Left lobe of liver (tissue), 2 donors: ENCODE measurements at places on chromosomes 12 and 14.

GRCh38 chr12:24759155-24759554 lies 189.7 kb downstream of the BCAT1 start:
- DNase-seq = no peak

- no peak for DNase-seq
Measured at GRCh38 chr14:53549956-53550355, 396.8 kb upstream of the DDHD1 start.

GRCh38 chr12:4526923-4527546 lies 11.7 kb upstream of the RAD51AP1 start:
- no peak for DNase-seq

- no peak for DNase-seq
Measured at GRCh38 chr14:32611752-32612151, 282.7 kb downstream of the AKAP6 start.

GRCh38 chr14:72237722-72238666 lies 305.8 kb downstream of the RGS6 start:
- no peak for DNase-seq

GRCh38 chr12:21912318-21912717 lies 28.9 kb downstream of the ABCC9 start:
- DNase-seq = no peak

GRCh38 chr12:123399255-123399617 lies 15.3 kb downstream of the KMT5A start:
- no peak for DNase-seq

DNA sequence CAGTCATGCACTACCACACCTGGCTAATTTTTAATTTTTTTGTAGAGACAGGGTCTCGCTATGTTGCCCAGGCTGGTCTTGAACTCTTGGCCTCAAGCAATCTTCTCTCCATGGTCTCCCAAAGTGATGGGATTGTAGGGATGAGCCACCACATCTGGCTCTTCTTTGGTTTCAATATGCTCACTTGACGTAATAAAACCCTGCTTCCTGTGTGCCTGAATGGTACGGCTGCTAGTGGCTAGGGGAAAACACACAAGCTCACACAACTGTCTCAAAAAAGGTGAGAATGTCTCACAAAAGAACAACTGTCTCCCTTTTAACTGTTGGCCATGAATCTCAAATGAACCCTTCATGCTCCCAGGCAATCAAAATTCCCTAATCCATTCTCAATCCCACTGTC lies 15.0 kb downstream of the C1S start:
- no peak for DNase-seq

DNA sequence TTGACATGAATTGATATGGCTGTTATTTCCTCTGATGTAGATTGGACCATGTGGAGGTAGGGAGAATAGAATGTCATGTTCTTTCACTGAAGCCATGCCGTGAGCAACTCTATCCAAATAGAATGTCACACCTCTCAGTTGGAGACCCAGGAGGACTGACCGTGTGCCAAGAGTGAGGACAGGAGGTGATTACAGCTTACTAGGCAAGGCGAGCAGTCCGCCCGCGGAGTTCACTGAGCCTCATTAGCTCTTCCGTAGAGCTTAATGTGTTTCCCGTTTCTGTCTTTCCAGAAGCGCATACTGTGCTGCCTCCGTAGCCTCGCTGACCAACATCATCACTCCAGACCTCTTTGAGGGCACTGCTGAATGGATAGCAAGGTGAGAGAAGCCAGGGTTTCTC lies 45.6 kb downstream of the FNTB start:
- DNase-seq = peak; percentile 63

DNA sequence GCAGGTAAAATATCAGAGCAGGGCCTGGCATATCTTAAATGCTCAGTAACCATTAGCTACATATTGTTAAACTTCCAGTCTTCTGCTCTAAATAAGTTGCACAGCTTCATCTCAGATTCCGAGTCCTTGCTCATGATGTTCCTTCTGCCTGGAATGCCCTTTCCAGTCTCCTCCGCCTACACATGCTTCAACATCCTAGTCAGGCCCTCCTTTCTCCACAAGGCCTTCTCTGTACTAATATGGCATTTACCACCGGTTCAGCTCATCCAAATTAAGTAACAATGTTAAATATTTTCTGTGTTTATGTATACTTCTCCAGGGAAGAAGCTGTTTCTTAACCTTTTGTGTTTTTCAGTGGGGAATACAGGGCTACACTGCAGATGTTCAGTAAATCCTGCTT lies 8.5 kb downstream of the DHH start:
- DNase-seq = no peak

DNA sequence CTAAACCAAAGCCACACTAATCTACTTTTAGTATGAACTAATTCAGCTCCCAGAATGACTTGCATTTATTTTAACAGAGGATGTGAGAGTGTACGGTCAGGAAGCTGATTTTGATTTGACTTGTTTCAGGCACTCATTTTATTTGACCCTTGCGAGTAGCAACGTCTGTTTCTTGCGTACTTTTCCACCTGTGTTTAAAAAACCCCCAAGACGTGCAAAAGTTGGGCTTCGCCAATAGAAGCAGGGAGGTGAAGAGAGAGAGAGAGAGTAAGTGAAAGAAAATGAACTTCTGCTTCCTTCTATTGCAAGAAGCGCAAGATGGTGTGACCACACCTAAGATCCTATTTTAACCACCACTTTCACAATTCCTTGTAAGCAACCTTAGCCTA lies 6.7 kb upstream of the SLC15A4 start:
- DNase-seq = no peak

- DNase-seq = no peak
Measured at GRCh38 chr12:70576341-70577282, 60.6 kb downstream of the PTPRB start.

DNA sequence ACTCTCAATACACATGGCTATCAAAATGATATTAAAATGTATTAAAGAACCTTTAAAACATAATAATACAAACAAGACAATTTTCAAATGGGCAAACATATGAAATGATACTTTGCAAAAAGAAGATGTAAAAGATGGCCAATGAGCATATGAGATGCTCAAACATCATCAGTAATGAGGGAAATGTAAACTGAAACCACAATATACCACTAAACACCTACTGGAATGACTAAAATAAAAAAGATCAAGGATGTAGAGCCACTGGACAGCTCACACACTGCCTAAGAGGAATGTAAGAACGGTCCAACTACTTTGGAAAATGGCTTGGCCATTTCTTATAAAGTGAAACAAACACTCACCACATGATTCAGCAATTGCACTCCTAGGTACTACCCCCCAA lies 97.2 kb upstream of the BBS10 start:
- no peak for DNase-seq

DNA sequence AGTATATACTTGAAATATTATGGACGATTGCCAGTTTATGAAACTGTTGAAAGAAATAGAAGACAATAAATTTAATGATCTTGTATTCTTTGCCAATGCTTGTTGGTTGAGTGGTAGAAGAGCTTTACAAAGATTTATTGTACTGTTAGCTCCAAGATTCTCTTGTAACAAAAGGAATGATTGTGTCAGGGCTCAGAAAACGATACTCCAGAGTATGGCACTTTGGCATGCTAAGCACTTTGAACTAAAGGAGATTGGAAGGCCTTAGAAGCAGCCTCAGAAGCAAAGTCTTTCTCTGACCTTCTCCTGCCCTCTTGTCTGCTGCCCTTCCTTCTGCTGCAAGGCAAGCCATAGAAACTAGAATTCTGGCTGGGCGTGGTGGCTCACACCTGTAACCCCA lies 4.2 kb upstream of the NGDN start:
- no peak for DNase-seq

DNA sequence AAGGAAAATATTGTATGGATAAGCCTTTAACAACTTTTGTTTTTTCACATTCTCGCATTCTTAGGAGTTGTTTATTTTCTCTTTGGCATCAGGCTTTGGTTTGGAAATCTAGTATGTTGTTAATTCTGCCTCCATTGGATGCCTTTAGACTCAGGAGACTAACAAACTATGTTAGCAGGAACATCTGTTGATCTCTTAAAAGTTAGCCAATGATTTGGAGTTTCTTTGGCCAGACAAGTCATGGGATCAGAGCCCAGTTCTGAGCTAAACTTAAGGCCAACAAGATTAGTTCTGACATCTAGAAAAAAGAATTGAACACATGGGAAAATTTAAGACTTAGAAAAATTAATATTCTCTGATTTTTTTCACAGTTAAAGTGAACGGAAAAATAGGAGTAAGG lies 35.3 kb upstream of the STRAP start:
- no peak for DNase-seq

DNA sequence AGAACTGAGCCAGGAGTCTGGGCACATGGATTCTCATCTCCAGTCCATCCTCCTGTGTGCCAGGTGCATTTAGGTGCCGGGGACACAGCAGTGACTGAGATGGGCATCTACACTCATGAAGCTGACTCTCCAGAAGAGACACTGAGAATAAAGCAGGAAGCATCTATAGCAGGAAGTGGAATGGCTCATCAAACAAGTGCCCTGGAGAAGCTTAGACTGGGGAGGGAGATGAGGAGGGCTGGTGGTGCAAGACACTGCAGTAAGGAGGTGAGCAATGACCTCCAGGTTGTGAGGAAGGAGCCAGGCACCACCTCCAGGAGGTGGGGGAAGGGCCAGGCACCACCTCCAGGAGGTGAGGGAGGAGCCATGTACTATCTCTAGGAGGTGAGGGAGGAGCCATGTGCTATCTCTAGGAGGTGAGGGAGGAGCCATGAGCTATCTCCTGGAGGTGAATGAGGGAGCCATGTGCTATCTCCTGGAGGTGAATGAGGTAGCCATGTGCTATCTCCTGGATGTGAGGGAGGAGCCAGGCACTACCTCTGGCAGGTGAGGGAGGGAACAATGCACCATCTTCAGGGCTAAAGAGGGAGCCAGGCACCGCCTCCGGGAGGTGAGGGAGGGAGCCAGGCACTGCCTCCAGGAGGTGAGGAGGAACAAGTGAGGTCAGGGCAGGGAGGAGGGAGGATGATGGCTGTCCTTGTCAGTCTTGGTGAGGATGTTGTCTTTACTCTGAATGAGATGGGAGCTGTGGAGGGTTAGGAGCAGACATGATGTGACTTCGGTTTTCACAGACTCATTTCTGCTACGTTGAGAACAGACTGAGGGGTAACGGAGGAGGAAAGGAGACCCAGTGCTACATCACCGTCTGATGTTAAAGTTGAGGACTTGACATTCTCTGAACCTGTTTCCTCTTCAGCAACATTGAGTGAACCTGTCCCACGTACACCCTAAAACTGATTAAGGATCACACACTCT lies 961.9 kb upstream of the TMEM132C start:
- DNase-seq = no peak

GRCh38 chr14:92323916-92324818 lies 1.2 kb downstream of the SLC24A4 start:
- DNase-seq = no peak

DNA sequence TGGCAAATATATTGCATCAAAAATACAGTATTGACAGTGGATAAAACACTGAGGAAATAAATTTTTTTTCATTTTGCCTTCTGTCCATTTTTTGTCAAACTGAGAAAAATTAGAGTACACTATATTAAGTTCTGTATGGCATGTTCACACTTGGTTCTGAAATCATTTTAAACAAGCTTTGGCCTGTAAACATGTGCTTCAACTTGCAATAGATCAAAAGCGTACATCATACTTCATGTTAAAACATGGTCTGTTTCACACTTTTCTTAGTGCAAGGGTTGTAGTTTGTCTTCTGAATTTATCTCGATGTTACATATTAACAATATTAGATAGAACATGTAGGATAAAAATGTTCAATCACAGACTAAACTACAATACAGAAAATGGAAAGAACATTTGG lies 208.0 kb downstream of the PCNX1 start:
- no peak for DNase-seq

DNA sequence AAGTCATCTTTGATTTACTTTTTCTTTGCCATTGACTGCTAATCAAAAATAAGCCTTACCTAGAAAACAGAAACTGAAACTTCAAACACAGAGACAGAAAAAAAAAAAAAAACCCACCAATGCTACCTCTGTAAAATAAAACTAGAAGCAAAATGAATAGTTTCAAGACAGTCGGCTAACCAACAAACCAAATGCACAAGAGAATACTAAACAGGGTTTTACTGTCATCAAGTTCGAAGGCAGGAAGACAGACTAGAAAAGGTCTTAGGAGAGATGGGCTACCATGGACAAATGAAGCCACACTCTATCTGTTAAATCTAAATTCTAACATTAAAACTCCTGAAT lies 59.5 kb downstream of the SEL1L start:
- DNase-seq = no peak

DNA sequence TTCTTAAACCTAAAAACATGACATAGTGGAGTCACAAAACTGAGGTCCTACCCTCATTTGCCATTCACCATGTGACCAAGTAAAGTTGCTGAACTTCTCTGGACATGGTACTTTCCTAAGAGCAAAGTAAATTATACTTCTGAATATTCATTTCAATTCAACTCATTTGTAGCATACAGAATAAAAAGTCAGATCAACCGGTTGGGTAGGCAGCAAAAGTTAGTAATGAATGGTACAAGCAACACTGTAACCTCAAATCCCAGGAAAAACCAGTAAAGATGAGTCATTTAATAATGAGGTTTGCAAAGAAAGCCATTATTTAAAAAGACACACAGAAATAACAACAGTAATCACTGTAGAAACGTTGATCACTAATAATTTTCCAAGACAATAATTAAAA lies 8.7 kb downstream of the POLE2 start:
- DNase-seq = no peak

- peak; percentile 74 for DNase-seq
Measured at GRCh38 chr12:112308652-112309051, 73.6 kb downstream of the HECTD4 start.

- no peak for DNase-seq
Measured at GRCh38 chr12:132236930-132237771, 92.2 kb downstream of the GALNT9 start.

DNA sequence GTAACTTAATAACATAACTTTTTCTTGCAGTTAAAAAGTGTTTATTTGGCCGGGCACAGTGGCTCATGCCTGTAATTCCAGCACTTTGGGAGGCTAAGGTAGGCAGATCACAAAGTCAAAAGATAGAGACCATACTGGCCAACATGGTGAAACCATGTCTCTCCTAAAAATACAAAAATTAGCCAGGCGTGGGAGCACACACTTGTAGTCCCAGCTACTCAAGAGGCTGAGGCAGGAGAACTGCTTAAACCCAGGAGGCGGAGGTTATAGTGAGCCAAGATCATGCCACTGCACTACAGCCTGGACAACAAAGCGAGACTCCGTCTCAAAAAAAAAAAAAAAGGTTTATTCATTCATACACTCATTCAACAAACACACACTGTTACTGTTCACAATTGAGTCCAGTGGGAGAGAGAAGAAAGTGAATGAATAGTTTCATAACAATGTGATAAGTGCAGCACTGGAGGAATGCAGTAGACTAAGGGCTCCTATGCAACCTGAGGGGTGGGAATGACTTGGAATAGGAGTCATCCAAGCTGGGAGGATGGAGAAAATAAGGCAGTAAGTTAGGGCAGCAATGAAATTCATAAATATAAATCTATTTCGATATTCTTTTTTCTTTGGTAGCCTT lies 19.8 kb downstream of the DAD1 start:
- no peak for DNase-seq

- no peak for DNase-seq
Measured at GRCh38 chr12:43063650-43064049, 474.1 kb upstream of the PRICKLE1 start.
